Osteoblast (primary cell): ENCODE measurements at places on chromosomes 2 and 18. TPM values are rescaled to one million over a fixed set of nuclear protein-coding genes. Genes with fewer than 3 reads are reported as not detected.

C2orf80 gene
- total RNA-seq = not detected in 2 replicates

SULT1C4 gene
- not detected in 2 replicates for total RNA-seq

CD28 gene
- not detected in 2 replicates for total RNA-seq

AQP12B gene
- total RNA-seq = not detected in 2 replicates

DNA sequence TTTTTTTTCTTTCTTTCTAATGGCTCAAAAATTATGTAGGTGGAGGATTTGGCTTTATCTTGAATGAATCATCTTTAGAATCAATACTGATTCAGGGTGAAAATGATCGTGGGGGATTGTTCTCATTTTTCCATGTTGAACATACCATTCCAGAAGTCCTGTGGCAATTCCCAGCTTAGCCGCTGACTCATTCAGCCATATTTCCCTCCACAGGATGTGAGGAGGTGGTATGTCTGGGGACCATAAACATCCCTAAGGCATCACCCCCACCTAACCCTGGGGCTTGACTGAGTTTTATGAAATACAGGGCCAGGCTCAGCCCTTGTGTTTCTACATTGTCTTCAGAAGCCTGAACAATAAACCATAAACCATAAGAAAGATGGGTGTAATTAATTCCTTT lies 92.7 kb upstream of the FN1 start:
- DNase-seq = peak; percentile 76

- DNase-seq = peak; percentile 98
Observed at GRCh38 chr18:79644006-79644665, 35.5 kb upstream of the CTDP1 start.

PLEKHH2 gene
- 18.8 and 19.2 TPM in 2 replicates for total RNA-seq

GRCh38 chr2:66435549-66435875 lies 587 bp downstream of the MEIS1 start:
- peak; percentile 77 for DNase-seq

ERBB4 gene
- under 0.01 TPM in 1 of 2 replicates, not detected in the other for total RNA-seq

GRCh38 chr2:57543211-57543610 lies 503.4 kb upstream of the VRK2 start:
- no peak for DNase-seq

- no peak for DNase-seq
Observed at GRCh38 chr2:460861-461260, 173.0 kb upstream of the ALKAL2 start.

DNA sequence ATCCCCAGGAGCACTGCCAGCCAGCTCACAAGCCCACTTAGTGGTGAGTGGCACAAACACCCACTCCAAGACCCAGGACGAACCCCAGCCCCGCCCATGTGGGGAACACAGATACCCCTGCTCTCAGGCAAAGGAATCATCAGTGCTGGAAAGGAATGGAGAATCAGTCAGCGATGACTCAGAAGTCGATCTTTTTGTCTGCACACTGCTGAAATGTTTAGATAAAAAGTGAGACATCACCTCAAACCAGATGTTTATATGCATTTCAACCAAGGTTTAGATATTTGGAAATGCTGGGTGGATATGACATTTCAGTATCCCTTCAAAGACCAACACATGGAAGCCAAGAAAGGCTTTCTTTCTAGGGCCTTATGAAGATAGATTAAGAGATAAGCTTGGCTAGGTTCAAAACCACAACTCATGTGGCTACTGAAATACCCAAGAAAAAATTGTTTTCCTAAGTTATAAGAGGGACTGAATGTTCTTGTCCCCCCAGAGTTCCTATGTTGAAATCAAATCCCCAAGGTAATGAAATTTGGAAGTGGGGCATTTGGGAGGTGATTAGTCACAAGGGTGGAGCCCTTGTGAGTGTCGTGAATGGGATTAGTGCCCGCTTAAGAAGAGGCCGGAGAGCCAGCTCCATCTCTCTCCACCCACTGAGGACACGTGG lies 43.7 kb downstream of the POU3F3 start:
- DNase-seq = no peak

- no peak for DNase-seq
Observed at GRCh38 chr18:55228707-55229106, 269.4 kb upstream of the CCDC68 start.

- no peak for DNase-seq
Observed at GRCh38 chr2:223264541-223265193, 212.7 kb downstream of the KCNE4 start.
